ENCODE measurements at places on chromosomes 3 and 15.

- no peak for DNase-seq
Measured at GRCh38 chr3:70885636-70886035, 573.2 kb upstream of the MDFIC2 start.

GRCh38 chr15:44570361-44570760 is 33.4 kb downstream of the EIF3J start:
- no peak for DNase-seq

- no peak for DNase-seq
Measured at GRCh38 chr15:72940229-72940622, 112.0 kb upstream of the NEO1 start.

- DNase-seq = no peak
Measured at GRCh38 chr3:72982609-72983366, 13.8 kb upstream of the PPP4R2 start.

- DNase-seq = peak; percentile 94
Measured at GRCh38 chr15:66946578-66947164, 118.7 kb upstream of the SMAD3 start.

- no peak for DNase-seq
Measured at GRCh38 chr3:42063888-42064287, 27.3 kb upstream of the TRAK1 start.

Measured in HT-29 (cell line).